Esophagus mucosa (tissue), 1 donor: ENCODE measurements at places on chromosomes 7 and 10. TPM values are rescaled to one million over a fixed set of nuclear protein-coding genes. Genes with fewer than 3 reads are reported as not detected.
A peak's percentile ranks its signal among the peaks of the same experiment; 100 is the strongest.

CXCL12 gene
- 14.0 TPM for total RNA-seq

SAMD9L gene
- total RNA-seq, result 4.6 TPM

RAB11FIP2 gene
- 6.2 TPM for total RNA-seq

ANKRD30A gene
- total RNA-seq, result not detected

NAPEPLD gene
- total RNA-seq, result 3.3 TPM

COBL gene
- 10.4 TPM for total RNA-seq

ZNF804B gene
- total RNA-seq, result not detected

FEZF1 gene
- not detected for total RNA-seq

GPR15LG gene
- total RNA-seq, result 404 TPM

C10orf143 gene
- total RNA-seq, result 3.3 TPM

DNA sequence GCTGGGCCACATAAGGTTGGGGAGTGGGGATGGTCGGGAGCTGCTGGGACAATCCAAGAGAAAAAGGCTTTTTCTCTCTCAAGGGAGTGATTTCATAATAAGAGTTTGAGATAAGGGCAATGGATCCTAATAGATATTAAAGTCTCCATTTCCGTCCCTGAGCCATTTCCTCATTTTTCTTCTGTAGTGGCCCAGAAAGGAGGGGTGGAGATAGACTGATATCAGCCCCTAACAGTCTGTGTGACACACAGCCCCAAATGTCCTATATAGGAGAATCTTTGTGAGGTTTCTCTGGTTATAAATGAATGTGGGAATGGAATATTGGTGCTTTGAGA is 35.2 kb downstream of the PRSS2 start:
- ATAC-seq, result no peak

- peak; percentile 55 for ATAC-seq
Measured at GRCh38 chr7:90708841-90709317, 112.8 kb downstream of the CDK14 start.

GRCh38 chr7:851204-851603 is 18.9 kb downstream of the SUN1 start:
- no peak for ATAC-seq

GRCh38 chr7:152600266-152600665 is 75.7 kb downstream of the XRCC2 start:
- ATAC-seq, result no peak

- ATAC-seq, result no peak
Measured at GRCh38 chr7:132343199-132343598, 233.1 kb downstream of the PLXNA4 start.

- ATAC-seq, result no peak
Measured at GRCh38 chr7:40658729-40659128, 523.9 kb downstream of the SUGCT start.

GRCh38 chr10:6383096-6383812 is 180.5 kb downstream of the PFKFB3 start:
- no peak for ATAC-seq

DNA sequence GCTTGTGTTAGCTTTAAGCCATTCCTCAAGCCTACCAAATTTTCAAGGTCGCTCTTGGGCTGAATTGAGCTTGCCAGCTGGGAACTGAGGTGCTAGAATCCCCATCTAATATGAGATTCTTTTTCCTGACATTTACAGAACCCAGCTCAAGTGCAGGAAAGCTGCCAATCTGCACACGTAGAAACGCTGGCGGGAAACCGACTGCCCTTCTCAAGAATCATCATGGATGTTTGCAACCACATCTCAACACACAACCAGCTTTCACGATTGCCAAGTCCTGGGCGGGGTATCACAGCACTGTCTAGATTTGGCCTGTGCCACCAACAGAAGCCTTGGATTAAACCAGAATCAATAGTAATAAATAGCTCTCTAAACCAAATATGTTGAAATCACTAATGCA is 203.7 kb downstream of the DIP2C start:
- ATAC-seq, result no peak

- ATAC-seq, result no peak
Measured at GRCh38 chr10:34705563-34705962, 109.5 kb downstream of the PARD3 start.

- no peak for ATAC-seq
Measured at GRCh38 chr7:35285799-35286198, 31.9 kb upstream of the TBX20 start.

- no peak for ATAC-seq
Measured at GRCh38 chr10:124015991-124016390, 77.4 kb downstream of the CHST15 start.

DNA sequence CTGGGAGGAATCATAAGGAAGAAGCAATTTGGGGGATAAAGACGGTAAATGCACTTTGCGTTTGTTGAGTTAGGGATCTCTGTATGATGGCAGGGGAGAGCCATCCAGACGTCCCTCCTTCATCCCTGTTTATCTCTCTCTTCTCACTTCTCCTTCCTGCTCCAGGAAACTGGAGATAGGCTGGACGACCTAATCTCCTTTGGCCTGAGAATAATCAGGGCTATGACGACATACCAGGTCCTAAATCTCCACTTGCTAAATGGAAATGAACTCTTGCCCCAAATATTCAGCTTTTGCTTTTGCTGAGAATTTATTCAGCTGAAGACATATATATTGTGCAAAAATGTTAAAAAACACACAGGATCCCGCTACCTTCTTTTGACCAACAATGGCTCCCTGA is 182.9 kb upstream of the INHBA start:
- ATAC-seq, result no peak

DNA sequence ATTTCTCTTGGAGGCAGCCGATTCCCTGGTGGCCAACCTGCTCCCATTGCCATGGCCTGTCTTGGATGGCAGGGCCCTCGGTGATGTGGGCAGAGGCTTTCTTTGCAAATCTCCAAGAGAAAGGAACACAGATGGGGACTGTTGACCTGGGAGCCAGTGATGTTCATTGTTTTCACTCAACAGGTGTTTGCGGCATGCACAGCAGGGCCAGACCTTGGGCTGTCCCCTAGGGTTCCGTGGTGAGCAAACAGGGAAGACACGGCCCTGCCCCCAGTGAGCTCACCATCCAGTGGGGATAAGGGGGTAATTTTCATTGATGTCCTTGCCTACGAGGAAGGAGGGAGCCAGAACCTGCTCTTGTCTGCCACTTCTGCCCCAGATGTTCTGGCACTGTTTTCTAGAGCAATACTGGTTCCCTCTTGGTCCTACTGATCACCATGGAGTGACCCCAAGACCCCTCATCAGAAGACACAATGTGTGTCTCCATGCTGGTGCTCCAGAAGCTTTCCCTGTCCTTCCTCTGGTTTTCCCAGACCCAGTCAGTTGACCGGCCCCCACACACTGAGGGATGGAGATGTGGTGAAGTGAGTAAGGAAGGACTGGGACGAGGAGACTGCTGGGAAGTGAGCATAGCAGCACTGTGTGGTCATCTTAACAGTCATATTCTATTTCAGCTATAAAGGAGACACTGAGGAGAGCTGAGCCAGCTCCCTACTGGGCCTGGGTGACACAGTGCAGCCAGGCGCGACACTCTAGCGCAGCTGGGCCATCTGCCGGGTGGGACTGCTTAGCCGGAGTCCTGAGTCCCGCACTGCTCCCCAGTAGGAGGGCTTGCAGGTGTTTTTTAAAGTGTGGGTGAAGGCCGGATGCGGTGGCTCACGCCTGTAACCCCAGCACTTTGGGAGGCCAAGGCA is 20.4 kb upstream of the FIGNL1 start:
- ATAC-seq, result no peak

DNA sequence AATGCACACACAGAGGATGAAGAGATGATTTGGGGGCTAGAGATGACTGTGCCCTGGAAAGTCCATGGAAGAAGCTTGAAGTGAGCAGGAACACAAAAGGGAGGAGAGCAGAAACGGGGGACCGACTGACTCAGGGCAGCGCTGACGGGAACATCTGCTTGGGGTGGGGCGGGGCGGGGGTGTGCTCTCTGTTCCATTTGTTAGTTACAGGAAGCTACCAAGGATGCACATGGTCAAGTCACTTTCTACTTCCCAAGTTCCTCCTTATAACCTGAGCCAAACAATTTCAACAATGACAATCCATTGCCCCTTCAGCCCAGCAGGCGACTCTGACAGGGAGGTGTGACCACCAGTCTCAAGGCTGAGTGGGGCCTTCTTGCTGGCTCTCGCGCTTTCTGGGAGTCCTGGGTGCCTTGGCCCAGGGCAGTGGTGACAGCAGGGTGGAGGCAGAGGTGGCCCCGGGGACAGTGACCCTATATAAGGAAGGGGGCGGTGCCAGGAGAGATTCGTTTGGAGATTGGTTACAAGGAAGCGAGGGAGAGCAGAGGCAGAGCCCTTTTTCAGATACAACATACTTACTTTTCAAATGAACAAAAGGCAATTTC is 39.6 kb downstream of the CLEC2L start:
- ATAC-seq, result no peak

DNA sequence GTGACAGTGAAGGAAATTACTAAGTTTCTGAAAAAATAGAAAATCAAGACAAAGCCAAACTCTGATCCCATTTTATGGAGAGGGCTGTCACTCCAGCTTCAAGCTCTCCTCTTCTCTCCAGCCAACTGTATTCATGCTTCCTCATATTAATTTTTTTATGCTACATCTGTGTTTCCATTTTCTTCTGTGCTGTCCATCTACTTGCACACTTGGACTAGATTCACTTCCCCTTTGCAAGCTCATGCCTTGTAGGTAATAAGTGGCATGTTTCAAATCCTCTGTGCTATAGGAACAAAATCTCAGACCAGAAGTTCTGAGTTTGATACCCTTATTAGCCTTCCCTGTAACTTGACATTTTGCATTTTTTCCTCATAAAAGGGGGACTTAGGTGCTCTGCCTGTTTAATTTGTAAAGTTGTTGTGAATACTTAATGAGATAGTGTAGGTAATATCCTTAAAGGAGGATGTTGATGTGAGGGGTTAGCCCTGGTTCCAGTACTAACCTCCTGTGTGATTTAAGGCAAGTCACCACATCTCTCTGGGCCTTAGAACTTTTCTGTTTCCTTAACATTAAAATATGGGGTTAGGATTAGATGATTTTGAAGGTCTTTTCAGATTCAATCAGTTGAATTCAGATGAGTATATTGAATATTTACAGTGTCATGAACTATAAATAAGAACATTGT is 358.8 kb downstream of the BBS9 start:
- no peak for ATAC-seq

GRCh38 chr10:103681617-103682399 is 173.6 kb downstream of the SH3PXD2A start:
- no peak for ATAC-seq

GRCh38 chr10:132879408-132880127 is 62.8 kb downstream of the CFAP46 start:
- no peak for ATAC-seq

- no peak for ATAC-seq
Measured at GRCh38 chr10:30011396-30011795, 48.0 kb downstream of the JCAD start.

- no peak for ATAC-seq
Measured at GRCh38 chr10:70996549-70996948, 108.2 kb upstream of the PCBD1 start.

GRCh38 chr7:157682064-157682945 is 345.5 kb downstream of the DNAJB6 start:
- no peak for ATAC-seq

GRCh38 chr10:85047170-85047834 is 718.9 kb downstream of the CCSER2 start:
- ATAC-seq, result no peak

GRCh38 chr7:142391191-142391992 is 133.5 kb upstream of the PRSS58 start:
- ATAC-seq, result no peak

- ATAC-seq, result no peak
Measured at GRCh38 chr10:131855461-131856401, 45.1 kb upstream of the PPP2R2D start.

DNA sequence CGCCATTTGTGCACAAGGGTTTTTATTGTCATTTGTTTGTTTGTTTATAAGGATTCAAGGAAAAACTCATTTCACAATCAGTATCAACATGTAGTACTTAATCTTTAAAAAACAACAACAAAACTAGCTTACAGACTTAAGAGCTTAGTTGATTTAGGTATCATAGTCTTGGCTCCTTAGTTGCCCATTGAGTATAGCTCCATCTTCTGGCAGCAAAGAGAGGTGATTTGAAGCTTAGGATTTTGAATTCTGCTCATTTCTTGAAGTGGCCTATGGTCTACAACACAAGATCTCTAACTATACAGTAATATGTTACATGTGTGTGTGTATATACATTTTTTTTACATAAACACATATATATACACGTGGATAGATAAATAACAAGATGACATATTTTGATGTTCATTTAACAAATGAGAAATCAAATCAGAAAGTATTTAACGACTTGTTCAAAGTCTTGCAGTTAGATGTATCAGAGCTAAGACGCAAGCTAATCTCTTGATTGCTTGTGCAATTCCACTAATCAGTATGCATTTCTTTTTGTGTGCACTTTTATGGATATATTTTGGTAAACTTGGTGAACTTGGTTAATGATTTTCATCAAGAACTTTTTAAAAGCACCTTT is 307.3 kb downstream of the CAMK1D start:
- peak; percentile 70 for ATAC-seq

- no peak for ATAC-seq
Measured at GRCh38 chr10:130025811-130026485, 61.9 kb upstream of the EBF3 start.
